Mesendoderm (in vitro differentiated cells): ENCODE measurements at places on chromosomes 2 and 18.

- no peak for DNase-seq
Measured at GRCh38 chr2:217667512-217667911, 335.3 kb downstream of the TNS1 start.

DNA sequence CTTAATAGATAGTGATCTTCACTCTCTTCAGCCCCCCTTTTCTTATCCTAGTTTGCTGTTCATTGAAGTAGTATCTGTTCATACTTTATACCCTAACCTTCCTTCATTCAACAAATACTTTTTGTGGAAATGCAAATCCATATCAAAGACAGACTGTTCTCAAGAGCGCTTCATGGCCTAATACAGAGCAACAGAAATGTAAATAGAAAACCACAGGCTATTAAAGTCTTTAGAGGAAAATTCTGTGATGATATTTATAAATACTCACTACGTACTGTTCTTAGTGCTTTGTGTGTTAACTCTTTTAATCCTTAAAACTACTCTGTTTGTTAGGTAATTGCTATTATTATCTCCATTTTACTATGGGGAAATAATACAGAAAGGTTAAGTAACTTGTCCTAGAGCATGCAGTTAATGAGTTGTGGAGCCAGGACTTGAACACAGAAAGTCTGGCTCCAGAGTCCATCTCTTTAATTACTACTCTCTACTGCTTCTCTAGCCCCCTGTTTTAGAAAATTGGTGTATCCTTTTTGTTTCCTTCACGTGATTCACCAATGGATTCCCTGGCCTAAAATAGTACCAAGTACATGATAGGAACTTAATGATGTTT lies 2.9 kb downstream of the MDH1 start:
- DNase-seq, result no peak

- no peak for DNase-seq
Measured at GRCh38 chr18:13433685-13434084, 215.1 kb downstream of the LDLRAD4 start.

DNA sequence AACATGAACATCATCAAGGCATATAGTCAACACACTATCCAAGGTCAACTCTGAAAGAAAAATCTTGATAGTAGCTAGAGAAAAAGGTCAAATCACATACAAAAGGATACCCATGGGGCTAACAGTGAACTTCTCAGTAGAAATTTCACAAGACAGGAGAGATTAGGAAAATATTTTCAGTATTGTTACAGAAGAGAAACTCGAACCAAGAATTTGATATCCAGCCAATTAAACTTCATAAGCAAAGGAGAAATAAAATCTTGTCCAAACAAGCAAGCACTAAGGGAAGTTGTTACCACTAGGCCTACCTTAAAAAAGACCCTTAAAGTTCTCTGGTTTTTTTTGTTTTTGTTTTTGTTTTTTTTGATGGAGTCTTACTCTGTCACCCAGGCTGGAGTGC lies 242.5 kb downstream of the EXOC6B start:
- no peak for DNase-seq

DNA sequence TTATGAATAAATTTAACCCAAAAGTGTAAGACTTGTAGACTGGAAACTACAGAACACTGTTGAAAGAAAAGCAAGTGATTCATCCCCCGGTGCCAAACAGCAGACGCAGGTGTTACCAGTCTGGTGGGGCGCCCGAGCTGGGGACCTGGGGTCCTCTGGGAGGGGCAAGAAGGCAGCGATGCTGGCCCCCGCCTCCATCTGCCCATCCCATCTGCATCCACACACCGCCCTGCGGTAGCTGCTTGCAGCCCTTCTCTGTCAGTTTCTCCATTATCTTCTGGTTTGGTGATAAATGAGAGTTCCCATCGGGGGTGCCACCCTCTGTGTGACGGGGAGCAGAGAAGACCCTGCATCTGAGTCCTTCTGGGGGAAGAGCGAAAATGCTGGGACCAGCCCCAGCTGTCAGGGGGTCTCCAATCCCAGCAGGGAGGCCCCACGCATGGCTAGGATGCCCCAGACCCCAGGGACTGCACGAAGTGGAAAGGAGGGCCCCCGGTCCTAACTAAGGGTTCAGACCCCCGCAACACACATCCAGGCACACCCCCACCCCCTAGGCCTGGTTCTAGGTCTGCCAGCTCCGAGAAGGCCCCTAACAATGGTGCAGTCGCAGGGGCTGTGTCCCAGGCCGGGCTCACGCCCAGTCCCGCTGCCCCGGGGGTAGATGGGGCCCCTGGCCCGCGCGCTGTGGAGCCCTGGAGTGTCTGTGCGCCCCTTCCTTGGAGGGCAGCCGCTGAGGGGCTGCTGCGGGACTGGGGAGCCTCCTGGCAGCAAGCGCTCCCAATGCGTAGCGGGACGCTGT lies 686 bp upstream of the RGPD8 start:
- no peak for DNase-seq

GRCh38 chr2:197097578-197098366 lies 171.3 kb upstream of the PGAP1 start:
- DNase-seq, result peak; percentile 33

DNA sequence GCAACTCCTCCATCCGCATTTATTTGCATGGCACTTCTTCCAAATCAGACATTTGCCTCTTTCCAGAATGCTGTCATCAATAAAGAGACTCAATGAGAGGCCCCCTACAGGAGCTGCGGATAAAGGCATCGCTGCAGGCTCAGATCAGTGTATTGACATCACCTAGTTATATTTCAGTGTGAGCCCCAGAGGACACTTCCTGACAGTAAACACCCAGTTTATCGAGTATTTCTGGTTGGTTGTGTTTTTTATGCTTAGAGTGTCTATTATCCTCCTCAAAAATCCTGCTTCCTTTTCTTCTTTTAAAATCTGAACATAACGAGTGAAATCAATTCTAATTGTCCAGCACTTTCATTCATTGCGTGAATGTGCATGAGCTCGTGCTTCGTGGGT lies 38.8 kb downstream of the NRP2 start:
- peak; percentile 78 for DNase-seq

GRCh38 chr2:112849956-112850355 lies 13.4 kb upstream of the IL1B start:
- no peak for DNase-seq

DNA sequence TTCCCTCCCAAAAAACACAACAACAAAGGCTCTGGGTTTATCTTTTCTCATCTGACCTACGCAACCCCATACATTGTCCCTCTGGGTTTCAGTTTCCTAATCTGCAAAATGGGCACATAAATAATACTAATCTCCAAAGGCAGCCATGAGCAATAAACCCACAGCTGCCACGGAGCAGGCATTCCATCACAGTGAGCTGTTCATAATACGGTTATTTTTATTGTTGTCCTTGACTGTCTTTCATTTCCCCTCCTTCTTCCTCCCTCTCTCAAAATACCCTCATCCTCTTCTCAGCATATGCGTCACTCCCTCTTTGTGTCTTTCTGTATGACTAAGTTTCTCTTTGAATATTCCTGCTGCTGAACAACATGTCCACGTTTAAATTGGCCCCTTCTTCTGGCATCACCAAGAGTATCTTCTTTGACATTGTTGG lies 129.8 kb upstream of the CAB39 start:
- no peak for DNase-seq

DNA sequence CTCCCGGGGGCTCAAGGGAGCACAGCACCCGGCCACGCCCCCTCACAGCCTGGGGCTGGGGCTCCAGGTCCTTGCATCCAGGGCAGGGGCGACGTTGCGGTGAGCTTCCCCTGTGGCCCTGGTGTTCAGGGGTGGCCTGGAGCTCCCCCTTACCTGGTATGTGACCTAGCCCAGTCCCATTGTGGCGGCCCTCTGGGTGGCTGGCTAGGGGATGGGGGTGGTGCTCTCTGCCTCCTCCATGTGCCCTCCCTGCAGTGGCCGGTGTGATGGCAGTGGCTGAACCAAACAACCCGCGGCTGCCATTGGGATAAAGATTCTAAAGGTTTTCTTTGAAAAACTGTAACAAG lies 288.3 kb downstream of the RDH14 start:
- no peak for DNase-seq

- peak; percentile 60 for DNase-seq
Measured at GRCh38 chr2:215003001-215003400, 135.4 kb downstream of the ABCA12 start.

DNA sequence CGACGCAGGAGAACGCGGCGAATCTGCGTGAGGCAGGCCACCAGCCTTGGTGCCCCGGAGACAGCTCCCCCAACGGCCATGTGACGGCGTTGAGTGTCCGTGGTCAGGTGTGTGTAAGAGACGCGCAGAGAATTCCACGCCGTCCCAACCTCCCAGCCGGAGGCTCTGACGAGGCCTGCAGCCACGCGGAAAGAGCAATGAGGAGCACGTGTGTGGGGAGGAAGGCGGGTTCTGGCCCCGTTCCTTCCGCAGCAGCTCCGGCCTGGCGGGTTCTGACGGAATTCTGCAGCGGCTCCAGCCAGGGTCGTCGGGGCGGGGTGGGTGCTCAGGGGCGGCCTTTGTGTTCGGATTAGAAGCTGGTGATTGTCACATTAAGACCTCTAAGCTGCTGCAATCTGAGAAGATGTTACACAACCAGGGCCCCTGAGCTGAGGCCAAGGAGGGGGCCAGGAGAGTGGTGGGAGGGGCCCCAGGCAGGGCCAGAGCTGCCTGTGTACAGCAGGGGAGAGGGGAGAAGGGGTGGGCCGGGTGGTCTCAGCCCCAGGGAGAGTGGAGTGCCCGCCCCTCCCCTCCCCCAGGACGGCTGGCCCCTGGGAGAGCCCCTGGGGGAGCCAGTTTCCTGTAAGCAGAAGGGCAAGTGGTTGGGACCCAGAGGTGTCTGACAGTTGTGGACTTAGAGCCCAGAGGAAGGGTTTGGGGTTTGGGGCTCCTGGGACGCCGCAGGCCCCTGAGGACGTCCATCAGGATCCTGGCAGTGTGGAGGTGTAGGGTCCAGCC lies 5.1 kb upstream of the GAL3ST2 start:
- DNase-seq, result peak; percentile 42

DNA sequence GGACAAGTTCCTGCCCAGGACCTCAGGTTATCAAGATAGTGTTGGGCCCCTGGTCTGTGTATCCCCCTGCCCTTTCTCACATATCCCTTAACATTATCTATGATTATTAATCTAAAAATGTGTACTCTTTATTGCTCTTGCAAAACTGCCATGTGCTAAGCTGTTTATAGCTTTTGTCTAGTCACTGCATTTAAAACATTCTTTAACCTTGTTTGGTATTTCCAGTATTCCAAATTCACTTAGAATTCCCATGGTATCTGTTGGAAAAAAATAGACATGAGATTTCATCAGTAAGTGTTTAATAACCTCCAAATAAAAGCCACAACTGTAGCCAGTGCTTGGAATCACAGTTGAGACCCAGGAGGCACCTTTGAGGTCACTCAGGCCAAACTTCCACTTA lies 16.2 kb upstream of the GLS start:
- no peak for DNase-seq

GRCh38 chr2:212223696-212224095 lies 314.9 kb downstream of the ERBB4 start:
- DNase-seq, result no peak
